ENCODE measurements at places on chromosomes 7 and 10.

DNA sequence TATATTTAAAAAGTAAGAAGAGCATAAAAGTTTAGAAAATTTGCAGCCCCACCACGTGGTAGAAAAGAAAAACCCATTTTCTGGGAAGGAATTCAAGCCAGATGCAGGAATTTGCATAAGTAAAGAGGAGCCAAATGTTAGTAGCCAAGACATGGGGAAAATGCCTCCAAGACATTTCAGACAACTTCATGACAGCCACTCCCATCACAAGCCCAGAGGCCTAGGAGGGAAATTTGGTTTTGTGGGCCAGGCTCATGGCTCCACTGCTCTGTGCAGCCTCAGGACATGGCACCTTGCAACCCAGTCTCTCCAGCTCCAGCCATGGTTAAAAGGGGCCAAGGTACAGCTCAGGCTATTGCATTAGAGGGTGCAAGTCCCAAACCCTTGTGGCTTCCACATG, 411.9 kb downstream of the THSD7A start:
- no peak for DNase-seq

DNA sequence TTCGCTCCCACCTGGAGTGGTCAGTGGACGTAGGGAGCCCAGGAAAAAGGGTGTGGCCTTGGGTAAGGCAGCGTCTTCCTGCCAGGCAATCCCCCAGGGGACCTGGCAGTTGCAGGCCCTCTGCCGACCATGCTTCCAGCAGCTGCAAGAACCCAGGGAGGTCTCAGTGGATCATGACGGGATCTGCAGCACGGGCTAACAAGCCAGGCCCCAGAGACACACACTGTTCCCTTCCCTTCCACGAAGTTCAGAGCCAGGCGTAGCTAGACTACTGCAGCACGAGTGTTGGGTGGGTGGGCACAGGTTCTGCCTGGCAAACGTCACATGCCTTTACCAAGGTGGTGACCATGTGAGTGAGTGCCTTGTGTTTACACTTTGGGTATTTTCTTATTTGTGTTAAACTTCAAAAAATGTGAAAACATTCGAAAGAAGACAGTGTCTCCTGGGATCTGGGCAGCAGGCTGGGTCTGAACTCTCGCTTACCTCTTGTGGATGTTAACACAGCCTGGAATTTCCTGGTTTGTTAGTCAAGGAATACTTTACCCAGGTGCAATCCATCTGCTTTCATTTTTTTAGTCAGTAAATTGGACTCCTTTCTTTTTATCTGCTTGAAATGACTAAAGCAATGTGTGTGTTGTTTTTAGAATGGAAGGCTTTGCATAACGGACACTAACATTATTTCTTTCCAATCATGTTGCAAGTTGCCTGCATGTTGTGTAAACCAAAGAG, 48.2 kb upstream of the VIPR2 start:
- DNase-seq: no peak

DNA sequence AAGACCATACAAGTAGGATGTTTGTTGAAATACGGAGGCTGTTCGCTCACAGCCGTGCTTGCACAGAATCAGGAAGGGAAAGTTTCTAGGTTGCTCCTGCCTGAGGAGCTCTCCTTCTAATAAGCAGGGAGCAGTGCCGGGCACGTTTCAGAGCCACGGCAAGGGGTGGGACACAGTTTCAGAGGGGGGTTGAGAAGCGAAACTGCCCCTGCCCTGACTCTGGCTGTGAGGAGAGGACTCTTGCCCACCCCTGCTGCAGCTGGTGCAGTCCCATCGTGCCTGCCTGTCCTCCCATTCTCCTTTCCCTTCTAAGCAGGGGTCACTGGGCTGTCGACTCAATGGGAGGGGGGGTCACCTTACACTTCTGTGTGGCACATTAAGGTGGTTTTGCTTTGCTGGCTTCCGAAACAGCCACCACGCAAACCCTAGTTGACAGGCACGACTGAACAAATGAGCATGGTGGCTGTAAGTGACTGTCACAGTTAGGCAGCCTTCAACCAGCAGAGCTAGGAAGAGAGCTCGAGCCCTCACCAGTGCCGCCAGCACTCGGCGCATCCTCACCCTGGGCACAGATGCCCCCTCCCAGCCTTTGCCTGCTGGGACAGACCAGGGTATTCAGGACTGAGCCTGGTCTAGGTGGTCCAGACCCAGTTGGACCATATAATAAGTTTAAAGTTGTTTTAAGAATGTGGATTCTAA, 37.5 kb downstream of the ZNF467 start:
- DNase-seq: no peak

GRCh38 chr10:107056182-107056581, 108.3 kb downstream of the SORCS1 start:
- DNase-seq: no peak

- DNase-seq: no peak
Observed at GRCh38 chr7:36013246-36014014, 139.6 kb upstream of the EEPD1 start.

GRCh38 chr7:28921822-28922221, 36.3 kb downstream of the TRIL start:
- DNase-seq: peak; percentile 91

DNA sequence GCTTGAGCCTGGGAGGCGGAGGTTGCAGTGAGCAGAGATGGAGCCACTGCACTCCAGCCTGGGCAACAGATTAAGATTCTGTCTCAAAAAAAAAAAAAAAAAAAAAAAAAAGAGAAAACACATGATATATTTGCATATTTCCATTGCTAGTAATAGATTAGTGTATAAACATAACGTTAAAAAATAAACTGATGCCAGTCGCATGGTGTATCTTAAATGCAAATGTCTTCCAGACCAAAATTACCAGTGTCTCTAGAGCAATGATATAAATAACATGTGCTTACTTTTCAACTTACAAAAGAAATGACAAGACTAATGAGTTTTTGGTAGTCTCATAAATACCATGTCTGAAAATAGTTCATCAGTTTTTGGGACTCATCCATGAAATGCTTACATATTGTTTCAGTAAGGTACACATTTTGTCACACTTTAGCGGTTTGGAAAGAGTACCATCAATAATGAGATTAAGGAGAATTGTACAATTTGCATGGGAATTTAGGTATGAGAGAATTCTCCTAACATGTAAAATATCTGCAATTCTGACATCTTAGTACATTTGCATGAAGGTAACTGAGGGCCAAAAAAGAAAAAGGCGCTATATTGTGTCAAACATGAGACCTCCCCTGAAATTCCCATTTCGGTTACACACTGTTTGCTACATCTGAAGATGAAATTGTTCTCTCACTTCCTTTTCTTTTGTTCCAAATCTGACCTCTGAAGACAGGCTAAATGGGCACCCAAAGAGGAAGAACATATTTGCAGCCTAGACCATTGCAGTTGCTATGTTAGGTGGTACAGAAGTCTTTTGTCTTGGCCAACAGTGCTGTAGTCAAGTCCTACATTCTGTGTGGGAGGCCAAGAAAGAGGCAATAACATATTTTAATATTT, 51.5 kb upstream of the PIP4K2A start:
- DNase-seq: no peak

GRCh38 chr10:93751124-93751523, 6.6 kb upstream of the LGI1 start:
- DNase-seq: no peak

DNA sequence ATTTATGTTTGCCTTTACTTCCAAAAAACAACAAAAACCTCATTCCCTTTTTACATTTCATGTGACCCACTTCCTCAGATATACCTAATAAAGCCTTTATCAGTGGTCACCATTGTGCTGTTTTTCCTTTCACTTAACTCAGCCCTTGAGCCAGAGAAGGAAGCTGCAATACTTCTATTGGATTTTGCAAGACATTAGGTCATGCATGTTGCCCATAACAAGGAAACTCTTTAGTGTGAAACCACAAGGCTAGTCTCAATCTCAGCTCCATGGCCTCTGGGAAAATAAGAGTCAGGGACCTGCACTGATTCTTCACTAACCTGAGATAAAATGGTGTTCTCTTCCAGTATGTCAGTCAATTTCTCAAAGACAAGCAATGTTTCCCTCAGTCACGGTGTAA, 27.8 kb downstream of the STEAP4 start:
- peak; percentile 37 for DNase-seq

DNA sequence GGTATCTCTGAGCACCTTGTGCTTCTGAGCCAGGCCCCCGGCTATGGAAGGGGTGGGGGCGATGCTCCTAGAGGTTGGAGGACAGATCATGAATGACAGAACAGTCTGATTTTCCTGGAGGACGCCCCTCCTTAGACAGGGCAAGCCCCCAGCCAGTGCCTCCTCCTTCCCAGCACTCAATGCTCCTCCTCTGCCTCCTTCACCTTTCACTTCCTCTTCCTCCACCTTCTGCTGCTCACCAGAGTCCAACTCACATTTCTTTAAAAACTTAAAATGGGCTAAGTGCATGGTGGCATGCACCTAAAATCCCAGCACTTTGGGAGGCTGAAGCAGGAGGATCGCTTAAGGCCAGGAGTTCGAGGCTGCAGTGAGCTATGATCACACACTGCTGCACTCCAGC, 71.1 kb upstream of the CUX1 start:
- DNase-seq: no peak

- no peak for DNase-seq
Observed at GRCh38 chr10:127690176-127690835, 46.7 kb upstream of the FOXI2 start.

DNA sequence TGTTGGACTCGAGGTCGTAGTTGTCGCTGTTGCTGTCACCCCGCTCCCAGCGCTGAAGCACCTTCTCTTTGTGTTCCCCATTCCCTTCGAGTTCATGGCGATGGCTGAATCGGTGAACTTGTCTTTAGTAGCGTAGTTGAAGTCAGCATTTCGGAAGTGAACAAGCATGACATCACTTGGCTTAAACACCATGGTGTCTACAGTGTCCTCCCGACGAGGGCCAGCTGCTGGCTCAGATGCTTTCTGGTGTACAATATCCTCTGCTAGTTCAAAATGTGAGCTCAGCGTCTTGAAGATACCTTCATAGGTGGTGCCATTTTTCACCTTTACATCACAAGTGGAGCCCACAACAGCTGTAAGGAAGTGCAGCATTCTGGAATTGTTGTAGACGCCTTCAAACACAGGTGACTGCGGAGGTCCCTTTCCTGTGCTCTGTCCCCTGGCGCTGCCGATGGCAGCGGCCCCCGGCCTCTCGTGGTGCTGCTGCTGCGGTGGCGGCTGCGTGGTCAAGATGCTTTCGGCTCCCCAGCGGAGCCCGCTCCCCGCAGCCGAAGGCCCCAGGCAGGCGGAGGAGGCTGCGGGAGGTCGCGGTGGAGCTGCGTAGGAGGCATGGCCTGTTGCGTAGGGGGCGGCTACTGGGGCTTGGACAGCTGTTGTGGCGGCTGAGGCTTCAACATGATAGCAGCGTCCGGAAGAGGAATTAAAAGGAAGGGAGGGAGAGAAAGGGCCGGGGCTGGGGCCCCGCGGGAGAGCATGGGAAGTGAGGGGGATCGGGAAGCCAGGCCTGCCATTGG, 59.3 kb downstream of the ANKMY2 start:
- no peak for DNase-seq

All from hematopoietic multipotent progenitor cell treated with erythropoietin and hydrocortisone succinate and interleukin-3 and kit ligand, for 6 days (in vitro differentiated cells).